NCI-H524 (cell line): ENCODE measurements at places on chromosomes 7 and 10.

DNA sequence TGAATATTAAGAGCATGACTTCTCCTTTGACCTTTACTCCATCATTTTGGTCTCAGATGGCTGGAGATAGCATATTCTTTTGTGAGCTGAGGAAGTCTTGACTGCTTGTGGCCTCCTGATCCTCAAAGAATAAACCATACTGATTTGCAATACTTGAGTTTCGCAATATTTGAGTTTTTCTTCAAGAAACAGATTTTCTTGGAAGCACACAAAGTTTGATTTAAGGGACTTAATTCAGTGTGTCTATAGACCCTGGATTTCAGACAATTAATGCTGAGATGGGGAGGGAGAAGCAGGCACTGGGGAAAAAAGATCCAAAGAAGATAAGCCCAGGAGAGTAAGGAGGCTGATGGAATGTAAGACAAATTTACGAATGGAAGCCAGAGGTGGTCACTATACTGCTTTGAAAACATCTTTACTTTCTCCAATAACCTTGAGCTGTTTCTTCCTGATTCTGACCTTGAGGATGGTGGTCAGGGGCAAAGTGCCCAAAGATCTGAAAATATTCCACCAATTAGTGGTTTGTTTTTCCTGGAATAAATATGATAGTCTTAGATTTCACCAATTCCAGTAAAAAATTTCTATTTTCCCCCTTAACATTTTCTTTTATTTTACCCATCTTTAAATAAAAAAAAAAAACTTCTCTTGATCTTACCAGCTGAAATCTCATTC lies 7.5 kb downstream of the EPDR1 start:
- DNase-seq = no peak

DNA sequence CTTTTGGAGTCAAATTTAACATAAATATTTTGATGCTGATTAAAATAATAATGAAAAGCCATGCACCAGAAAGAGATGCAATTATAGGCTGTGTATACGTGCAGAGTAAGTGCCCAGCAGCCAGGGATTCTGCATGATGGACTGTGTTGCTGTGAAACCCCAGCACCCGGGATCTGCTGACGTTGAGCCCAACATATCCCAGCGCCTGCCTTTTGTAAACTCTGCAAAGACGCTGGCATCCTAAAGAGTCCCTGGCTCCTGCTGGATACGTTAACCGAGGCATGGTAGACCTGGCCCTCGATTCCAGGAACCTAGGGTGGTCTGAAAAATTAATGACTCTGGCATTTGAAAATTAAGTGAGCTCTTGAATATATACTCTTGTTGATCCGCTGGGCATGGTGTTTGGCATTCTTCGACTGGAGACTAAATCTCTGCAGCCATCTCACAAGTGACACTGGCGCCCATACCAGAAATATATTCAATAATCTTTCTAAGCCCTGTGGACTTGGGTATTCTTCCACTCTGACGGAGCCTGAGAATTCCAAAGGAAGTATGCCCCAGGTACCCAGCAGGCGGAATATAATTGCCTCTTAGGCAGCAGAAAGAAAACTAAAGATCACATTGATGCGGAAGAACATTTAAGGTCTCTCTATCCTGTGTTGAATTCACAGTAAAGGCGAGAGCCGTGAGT lies 191.2 kb upstream of the SH2B2 start:
- DNase-seq = no peak

DNA sequence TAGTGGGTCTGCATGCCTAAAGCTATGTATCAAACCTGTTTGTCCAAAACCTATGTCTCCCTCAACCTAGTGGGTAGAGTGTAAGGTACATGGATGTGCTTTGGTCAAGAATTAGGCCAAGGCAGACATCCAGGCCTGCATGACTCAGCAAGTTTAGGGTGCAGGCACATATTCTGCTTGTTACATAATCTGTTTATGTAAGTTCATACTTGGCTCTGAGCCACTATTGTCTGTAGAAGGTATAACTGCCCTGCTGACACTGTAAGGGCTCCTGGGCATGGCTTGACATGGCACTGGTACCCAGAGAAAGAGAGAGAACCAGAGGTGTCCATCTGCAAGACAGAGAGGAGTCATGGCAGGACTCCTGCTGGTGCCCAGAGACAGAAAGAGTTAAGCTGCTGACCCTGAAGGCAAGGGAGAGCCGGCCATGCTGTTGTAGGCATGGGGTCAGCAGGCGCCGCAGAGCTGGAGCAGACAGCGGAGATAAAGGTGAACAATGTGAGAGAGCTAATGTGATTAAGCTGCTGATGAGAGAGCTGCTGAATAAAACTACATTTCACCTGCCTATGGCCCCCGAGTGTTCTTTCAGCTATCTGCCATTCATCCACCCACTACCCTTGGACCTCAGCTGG lies 118.5 kb upstream of the TMEM106B start:
- DNase-seq = no peak

GRCh38 chr10:70234668-70235447 lies 1.6 kb upstream of the PPA1 start:
- no peak for DNase-seq

DNA sequence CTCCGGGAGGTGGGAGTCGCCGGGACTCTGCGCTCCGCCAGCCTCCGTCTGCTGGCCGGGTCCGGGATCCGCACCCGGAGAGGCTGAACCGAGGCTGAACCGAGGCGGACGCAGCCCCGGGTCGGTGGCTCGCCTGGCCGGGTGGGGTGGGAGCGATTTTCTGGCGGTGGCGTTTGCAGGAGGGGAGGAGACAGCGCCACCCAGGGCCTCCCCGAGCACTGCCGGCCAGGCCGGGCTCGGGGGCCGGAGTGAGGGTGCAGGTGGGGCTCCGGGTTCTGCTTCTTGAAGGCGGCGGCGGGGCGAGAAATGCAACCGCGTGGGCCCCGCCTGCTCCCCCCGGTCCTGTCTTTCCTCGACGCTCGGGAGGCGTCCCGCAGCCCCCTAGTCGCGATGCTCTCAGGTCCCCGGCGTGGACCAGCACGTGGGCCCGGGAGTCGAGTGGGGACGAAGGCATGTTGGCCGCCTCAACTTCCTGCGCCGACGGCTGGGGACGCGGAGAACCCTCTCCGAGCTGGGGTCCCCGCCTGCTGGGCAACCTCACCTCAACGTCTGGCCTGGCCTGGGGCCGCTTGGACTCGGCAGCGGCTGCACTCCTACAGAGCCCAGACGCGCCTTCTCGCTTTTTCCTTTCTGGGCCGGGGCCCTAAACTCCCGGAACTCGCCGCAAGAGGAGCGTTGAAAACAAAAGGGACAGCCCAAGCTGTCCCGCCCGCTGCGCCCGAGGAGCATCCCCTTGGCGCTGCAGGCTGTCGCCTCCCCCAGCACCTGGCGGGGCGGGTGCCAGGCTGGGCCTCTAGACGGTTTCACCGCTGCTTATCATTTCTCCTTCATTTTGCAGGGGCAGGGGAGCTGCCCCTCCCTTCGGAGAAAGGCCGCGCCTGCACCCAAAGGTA lies 25.2 kb upstream of the VAX1 start:
- DNase-seq = no peak

GRCh38 chr7:138776166-138776833 lies 21.5 kb upstream of the TMEM213 start:
- no peak for DNase-seq
